H1 (cell line): ENCODE measurements at places on chromosomes 13 and 19. TPM values are rescaled to one million over a fixed set of nuclear protein-coding genes. Genes with fewer than 3 reads are reported as not detected.

AMH gene
- 13.0 and 15.4 TPM in 2 replicates for total RNA-seq

DNA sequence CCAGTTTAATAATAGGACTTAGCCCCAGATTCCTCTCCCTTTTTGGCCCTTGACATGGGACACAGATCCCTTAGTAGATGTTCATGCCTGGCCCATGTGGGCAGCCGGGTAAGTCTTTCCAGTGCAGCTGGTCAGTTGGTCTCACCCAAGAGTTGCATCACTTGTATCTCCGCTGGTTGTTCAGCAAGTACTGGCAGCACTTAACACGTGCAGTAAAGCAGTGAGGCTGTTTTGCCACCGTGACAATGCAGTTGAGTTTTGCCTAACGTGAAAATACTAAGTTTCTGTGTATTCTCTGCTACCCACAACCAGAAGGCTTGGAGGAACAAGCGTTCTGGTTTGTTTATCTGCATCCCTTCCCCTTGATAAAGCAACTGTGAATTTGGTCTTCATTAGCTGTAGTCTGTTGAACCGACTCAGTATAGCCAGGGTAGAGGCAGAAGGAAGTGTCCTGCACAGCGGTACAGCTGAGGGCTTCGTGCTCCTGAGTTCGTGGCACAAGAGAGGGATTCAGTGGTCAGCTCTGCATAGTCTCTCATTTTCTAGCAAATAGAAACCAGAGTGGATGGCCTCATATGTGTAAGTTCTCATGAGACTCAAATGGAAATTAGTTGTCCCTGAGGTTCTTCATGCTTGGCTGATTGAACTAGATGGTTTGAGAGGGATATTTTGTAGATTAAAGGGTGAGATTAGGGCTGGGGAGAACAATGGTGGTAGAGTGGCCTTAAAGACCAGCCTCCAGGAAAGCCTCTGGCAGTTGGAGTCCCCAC, 50.3 kb downstream of the ARHGEF7 start:
- DNase-seq, result no peak

DNA sequence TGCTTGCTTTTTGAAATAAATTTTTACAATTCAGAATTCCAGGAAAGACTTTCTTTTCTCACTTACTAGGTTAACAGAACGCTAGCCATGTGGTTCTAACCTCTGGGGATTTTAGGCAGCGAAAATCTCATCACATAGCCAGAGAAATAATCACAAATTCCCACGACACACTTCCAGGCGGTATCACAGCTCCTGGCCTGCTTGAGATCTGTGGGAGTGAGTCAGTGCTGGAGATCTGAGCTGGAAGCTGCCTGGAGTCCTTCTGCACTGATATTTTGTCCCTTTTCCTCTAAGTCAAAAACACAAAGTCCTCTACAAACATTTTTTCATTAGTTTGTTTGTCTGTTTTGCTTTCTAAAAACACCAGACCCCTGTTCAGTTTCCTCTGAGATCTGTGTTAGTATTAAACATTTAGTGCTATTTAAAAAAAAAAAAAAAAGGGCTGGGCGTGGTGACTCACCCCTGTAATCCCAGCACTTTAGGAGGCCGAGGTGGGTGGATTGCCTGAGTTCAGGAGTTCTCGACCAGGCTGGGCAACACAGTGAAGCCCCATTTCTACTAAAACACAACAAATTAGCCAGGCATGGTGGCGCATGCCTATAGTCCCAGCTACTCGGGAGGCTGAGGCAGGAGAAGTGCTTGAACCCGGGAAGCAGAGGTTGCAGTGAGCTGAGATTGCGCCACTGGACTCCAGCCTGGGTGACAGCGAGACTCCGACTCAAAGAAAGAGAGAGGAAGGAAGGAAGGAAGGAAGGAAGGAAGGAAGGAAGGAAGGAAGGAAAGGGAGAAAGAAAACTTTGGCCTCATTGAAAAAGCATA, 12.2 kb upstream of the UBE2L5 start:
- no peak for DNase-seq

DNA sequence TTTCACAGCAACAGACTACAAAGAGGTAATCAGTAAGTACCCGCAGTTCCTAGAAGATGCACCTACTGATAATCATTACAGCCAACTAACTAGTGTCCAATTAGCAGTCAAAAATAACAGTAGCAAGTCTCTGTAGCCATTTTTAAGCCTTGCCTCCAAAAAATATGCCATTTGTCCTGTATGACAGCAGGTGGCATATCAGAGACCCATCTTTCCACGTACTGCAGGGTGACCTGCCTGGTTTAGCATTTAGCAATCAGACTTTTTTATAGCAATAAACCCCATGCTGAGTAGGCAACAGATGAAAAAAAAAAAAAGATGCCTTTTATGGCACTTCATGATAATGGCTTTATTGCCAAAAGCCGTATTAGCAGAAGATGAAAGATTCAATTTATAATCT, 155.3 kb upstream of the LSM14A start:
- no peak for DNase-seq
